ENCODE measurements at places on chromosomes 2 and 18.
A peak's percentile ranks its signal among the peaks of the same experiment; 100 is the strongest.

DNA sequence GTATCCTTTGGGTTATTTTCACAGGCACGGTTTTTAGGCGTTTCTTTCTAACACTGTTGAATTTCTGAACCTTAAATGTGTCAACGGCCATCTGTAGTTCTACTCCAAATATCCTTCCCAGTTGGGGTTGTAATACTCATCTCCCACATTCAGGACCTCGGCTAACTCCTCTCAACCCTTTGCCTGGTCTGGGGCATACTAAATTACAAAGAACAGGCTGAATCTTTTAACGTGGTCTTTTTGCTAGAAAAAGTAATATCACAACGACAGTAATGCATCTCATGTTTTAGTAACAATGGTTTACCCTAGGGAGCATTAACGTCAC, 2.1 kb downstream of the RPRM start:
- no peak for DNase-seq

GRCh38 chr2:3830796-3831195, 127.4 kb downstream of the DCDC2C start:
- DNase-seq = no peak

DNA sequence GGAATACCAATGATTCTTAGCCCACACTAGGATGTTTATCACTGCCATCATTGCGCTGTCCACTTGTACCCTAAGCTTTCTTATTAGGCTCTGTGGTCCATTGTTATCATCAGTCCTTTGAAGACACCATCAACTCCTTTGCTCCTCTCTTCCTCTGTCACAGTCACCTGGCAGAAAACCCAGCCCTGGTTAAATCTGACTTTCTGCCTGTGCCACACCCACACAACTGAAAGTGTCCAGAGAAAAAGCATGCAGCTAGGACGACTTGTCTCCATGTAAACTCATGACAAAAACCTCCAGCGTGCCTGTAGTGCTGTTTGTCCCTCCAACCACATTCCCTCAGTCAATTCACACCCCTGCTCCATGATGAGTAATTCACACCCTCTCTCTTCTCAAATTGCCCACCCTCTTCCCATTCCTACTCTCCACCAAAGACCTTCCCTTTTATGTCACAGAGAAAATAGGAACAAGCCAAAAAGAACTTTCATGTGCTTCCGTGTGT, 297.4 kb upstream of the MGAT5 start:
- no peak for DNase-seq

DNA sequence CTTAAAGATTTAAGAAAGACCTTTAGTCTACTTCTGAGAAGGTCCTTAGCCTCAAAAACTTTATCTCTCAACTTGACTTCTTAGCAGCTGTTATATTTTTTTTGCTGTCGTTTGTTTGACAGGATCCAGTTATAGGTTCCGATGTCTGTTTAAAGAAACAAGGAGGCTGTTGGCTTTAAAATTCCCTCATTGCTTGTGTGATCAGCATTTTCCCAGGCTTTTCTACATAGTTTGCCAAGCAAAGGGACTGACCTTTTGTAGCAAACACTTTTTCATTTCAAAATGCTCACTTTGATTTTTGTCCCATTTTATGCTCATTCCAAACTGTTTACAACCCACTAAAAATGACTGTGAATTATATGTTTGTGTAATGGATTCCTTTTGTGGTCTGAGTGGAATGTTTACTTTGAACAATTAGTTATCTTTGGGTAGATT, 394.9 kb downstream of the ARHGAP15 start:
- DNase-seq = no peak

DNA sequence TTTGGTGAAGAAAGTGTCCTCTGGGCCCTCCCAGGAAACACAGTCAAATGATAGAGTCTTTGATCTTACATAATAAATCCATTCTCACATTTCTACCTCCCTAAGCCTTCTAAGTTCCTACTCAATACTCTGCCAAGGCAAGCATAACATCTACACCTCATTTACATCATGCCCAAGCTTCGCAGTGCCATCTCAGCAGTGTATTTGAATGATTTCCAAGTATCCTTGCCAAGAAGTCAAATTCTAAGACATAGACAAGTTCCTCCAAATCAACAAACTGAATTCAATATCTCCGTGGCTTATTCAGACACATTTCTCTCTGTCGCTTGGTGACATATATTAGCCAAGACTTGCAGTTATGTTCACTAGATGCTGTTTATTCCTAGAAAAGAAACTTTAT, 8.1 kb upstream of the MLPH start:
- DNase-seq = no peak

GRCh38 chr2:84495539-84496146, 20.7 kb upstream of the DNAH6 start:
- DNase-seq = peak; percentile 80

DNA sequence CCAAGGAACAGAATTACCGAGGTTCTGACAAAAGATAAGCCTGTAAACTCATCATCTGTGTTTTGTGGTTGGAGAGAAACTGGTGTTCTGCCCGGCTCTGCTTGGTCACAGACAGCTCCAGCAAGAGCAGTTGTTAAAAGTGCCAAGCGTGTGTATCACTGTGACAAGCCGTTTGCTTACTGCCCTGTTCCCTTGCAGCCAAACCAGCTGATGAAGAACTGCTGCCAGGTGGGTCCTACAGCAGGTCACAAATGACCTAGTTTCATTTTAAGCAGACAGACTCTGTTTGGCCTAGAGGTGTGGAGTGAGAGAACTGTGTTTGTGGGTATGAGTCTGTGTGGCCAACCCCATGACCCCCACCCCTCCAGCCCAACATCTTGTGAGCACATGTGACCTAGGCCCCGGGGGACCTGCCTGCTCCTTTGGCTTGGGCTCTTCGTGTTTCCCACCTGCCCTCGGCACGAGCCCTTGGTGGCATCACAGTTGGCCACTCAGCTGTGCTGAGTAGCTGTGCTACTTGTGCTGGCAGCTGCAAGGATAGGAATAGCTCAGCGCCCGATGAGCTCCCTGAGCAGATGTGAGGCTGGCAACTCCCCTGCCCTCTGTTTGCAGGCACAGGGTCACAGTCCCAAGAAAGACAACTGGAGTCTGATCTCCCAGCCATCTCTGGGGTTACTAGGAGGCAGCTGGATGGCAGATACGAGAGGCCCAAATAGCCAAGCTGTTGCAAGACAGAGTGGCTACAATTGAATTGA, 9.7 kb downstream of the OXER1 start:
- peak; percentile 54 for DNase-seq

GRCh38 chr2:38591152-38591551, 11.6 kb downstream of the HNRNPLL start:
- DNase-seq = no peak

GRCh38 chr2:36655453-36655852, 41.1 kb upstream of the VIT start:
- DNase-seq = no peak

- DNase-seq = peak; percentile 10
Measured at GRCh38 chr18:50819027-50819727, 639 bp downstream of the MRO start.

- DNase-seq = no peak
Measured at GRCh38 chr2:102522890-102523289, 49.9 kb downstream of the SLC9A4 start.
